ENCODE measurements at places on chromosomes 7 and 10.

- no peak for DNase-seq
These were observed 663 bp downstream of the VPS37D start for GRCh38 chr7:73668103-73668885.

DNA sequence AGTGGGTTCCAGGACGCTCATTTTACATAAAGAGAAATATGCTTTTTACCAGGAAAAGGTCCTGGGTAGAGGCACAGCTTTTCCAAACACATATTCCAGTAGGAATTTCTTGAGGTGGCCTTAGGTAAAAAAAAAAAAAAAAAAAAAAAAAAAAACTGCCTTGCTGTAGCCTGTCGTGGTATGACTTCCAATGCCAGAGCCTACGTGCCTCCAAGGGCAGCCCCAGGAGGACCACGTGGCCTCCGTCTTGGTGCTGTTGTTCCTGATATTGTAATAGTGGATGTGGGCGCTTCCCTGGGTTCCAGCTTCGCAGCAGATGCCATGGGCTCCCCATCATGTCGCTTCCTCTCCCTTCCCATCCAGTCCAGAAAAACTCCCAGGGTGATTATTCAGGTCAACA lies 49.3 kb downstream of the PRKAG2 start:
- DNase-seq: no peak

- DNase-seq: peak; percentile 15
These were observed 245.5 kb upstream of the PPP2R2D start for GRCh38 chr10:131655101-131655849.

DNA sequence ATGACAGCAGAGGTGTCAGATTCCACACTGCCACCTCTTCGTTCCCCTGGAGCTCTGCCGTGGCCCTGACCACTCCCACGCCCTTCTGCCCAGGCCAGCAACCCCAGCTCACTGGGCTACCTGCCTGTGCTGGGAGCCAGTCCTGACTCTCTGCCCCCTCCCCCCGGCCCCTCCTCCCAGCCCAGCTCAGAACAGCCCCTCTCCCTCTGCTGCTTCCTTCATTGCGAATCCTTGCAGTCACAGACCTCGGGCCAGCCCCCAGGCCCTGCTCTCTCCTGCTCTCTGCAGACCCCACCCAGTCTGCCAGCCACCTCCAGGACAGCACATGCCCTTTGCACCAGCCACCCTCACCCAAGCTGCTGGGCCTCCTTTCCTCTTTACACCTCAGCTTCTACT lies 60.4 kb downstream of the TCERG1L start:
- no peak for DNase-seq

GRCh38 chr7:17638727-17639126 lies 301.6 kb downstream of the SNX13 start:
- no peak for DNase-seq
